Endothelial cell of coronary artery (primary cell): ENCODE measurements at places on chromosomes 2 and 18. TPM values are rescaled to one million over a fixed set of nuclear protein-coding genes. Genes with fewer than 3 reads are reported as not detected.

The TMEM127 gene
- total RNA-seq = 13.9 and 16.8 TPM in 2 replicates

The DOK6 gene
- 0.28 TPM in 1 of 2 replicates, not detected in the other for total RNA-seq

The TMEM200C gene
- under 0.01 TPM in 2 replicates for total RNA-seq

The IL36G gene
- total RNA-seq = not detected in 2 replicates

The ZNF892 gene
- total RNA-seq = 5.4 and 7.2 TPM in 2 replicates

The CYS1 gene
- total RNA-seq = 0.09 and 0.19 TPM in 2 replicates

The FTCDNL1 gene
- 0.18 and 1.4 TPM in 2 replicates for total RNA-seq

The CCL20 gene
- total RNA-seq = 0.81 and 2.1 TPM in 2 replicates

The MYCN gene
- 1.6 and 2.4 TPM in 2 replicates for total RNA-seq

The SLC4A3 gene
- total RNA-seq = 0.27 and 0.38 TPM in 2 replicates

The NCKAP5 gene
- 0.27 and 0.38 TPM in 2 replicates for total RNA-seq
